Prostate gland (tissue), 2 donors: ENCODE measurements at places on chromosomes 12 and 14. TPM values are rescaled to one million over a fixed set of nuclear protein-coding genes. Genes with fewer than 3 reads are reported as not detected.

DNA sequence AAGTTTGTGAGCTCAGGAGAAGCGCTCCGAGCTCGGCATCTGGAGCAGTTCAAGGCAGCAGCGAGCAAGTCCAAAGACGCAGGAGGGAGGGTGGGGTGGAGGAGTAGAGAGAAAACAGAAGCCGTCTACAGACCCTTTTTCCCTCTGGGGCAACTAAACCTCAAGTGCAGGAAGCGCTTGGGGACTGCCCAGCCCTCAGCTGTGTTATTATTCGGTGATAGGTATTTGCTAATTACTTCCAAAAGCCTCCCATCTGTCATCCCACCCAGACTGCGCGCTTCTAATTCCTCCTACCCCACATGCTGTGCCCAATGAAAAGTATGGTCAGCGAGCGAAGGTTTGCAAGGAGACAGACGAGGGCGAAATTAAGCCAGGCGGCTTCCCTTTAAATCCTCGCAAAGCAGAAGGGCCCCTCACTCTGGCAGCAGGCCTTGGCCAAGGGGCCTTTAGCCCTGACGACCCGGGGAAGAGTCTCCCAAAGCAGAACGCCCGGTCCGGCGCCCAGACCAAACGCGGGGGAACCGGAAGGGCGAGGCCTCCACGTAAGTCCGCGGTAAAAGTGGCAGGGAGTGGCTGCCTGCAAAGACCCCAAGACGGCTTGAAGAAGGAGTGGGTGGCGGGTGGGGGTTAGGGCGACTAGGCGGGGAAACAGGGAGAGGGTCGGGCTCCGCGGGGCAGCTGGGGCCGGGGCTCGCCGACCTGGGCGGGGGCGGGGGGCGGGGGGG is 507 bp upstream of the CD9 start:
- H3K27me3 ChIP-seq = no peaks in the 10 kb centered on the region
- DNase-seq = peak; percentile 64
- H3K27ac ChIP-seq = peak overlapping the region; percentile 98
- peaks cover 44% of the 10 kb centered on the region for H3K4me1 ChIP-seq

DNA sequence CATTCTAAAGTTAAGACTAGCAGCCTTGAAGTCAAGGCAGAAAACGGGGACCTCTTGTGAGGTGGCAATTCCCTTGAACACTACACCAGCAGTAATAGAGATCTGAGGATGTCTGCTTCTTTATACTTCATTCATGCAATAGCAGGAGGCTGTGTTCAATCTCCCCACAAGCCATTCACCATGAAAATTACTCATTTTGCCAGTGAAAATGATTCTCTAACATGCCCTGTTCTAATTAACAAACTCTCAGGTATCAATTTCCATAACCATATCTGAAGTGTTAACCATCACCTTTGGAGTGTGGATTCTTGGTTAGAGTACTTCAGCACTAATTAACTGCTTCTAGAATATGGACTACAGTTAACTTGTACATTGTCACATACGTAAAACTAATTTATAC is 3.4 kb upstream of the GLIPR1 start:
- no peak overlapping the region for H3K27ac ChIP-seq
- H3K27me3 ChIP-seq = no peaks in the 10 kb centered on the region
- DNase-seq = no peak
- H3K4me3 ChIP-seq = no peak overlapping the region
- H3K36me3 ChIP-seq = no peaks in the 10 kb centered on the region

GRCh38 chr12:6106218-6106617 is 18.3 kb downstream of the VWF start:
- H3K27ac ChIP-seq = no peak overlapping the region
- H3K4me1 ChIP-seq = no peaks in the 10 kb centered on the region
- DNase-seq = no peak
- H3K27me3 ChIP-seq = no peaks in the 10 kb centered on the region
- no peak overlapping the region for H3K4me3 ChIP-seq

- H3K36me3 ChIP-seq = no peaks in the 10 kb centered on the region
- no peak for DNase-seq
- H3K27ac ChIP-seq = no peak overlapping the region
Observed at GRCh38 chr14:47447076-47447475, 228.3 kb downstream of the MDGA2 start.

DNA sequence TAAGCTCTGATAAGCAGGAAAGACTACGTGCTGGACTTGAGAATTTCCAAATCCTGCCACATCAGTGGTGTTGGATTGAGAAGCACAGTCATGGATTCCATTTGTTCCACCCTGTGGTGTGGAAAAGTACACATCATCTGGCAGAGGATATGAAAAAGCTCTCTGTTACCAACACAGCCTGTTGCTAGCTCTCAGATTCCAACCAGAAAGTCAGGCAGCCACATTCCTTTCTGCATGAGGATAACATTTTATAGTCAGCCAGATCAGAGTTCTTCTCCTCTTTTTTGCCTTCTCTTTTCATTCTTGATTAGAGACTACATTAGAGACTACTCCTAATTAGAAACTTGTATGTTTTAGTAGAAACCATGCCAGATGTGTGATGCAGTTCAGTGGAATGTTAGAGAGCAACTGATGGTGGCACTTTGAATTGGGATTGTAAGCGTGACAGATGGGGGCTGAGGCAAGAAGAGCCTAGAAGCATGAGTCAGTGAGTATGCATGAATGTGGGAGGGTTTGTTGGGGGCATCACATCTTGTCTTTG is 61.2 kb upstream of the STXBP6 start:
- H3K4me3 ChIP-seq = no peak overlapping the region
- no peak overlapping the region for H3K27ac ChIP-seq
- no peaks in the 10 kb centered on the region for H3K27me3 ChIP-seq
- no peaks in the 10 kb centered on the region for H3K36me3 ChIP-seq
- no peaks in the 10 kb centered on the region for H3K4me1 ChIP-seq

DNA sequence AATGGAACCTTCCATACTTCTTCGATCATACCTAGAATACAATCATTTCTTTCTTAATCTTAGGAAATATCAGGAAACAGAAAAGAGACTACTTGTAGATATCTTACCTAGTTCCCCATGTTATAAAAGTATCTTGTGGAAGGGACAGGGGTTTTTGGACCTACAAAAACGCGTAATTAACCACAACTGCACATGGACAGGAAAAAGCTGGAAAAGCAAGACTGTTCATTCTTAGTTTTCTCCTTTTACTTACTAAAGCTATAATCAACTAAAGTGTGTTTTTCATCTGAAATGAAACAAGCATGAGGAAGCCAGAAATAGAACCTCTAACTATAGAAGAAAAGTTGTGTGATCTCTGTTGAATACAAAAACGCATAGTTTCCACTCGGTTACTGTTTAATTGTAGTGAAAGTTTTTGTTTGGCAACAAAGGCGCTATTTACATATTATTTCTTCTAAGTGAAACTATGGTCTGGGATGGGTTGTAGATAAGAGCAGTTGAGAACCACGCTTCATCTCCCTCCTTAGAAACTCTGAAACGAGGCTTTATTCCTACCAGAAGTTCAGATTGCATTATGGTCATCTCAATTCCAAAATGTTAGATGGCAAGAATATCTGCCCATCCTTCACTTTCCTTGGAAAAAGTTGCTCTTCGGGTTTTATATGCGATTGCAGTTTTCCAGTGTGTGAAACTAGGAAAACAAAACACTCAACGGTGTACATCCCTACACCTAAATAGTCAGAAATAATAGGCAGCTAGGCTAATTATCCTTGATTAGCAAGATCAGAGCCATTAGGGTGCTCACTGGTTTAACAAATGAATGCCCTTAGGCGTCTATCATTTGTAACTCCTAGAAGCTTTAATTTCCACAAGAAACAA is 1.1 kb downstream of the BCAT1 start:
- H3K27me3 ChIP-seq = no peaks in the 10 kb centered on the region
- no peak for DNase-seq
- H3K4me1 ChIP-seq = no peaks in the 10 kb centered on the region
- no peak overlapping the region for H3K27ac ChIP-seq
- H3K36me3 ChIP-seq = no peaks in the 10 kb centered on the region

The BCL11B gene
- total RNA-seq = 5.4 TPM

DNA sequence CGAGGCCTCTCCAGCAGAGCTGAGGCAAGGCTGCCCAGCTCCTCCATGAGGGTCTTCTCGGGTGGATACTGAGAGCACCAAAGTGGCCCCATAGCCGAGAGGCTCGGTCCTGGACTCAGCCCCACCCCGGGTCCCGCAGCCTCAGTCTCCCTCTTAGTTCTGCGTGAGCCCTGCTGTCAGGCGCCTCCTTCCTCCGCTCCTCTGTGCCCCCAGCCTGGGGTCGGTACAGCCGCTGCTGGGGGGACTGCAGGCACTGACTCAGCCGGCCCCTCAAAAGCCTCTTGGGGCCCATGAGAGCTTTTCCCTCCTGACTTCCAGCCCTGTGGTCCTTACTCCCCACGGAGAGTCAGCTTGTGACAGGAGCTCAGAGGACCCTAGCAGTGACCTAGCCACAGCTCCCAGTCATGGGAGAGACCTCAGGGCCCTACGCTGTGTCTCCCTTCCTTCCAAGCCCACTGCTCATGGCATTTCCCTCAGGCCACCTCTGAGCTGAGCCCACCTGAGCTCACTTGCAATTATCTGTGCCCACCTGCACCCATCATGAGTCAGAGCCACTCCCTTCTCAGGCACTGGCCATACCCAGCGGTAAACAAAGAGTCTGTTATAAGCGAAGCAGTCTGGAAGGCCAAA is 295.0 kb upstream of the RTL1 start:
- no peaks in the 10 kb centered on the region for H3K27me3 ChIP-seq
- H3K4me1 ChIP-seq = no peaks in the 10 kb centered on the region
- H3K27ac ChIP-seq = no peak overlapping the region
- no peak overlapping the region for H3K4me3 ChIP-seq
- no peaks in the 10 kb centered on the region for H3K36me3 ChIP-seq

- DNase-seq = no peak
- no peaks in the 10 kb centered on the region for H3K27me3 ChIP-seq
- H3K4me1 ChIP-seq = no peaks in the 10 kb centered on the region
- H3K27ac ChIP-seq = no peak overlapping the region
- no peaks in the 10 kb centered on the region for H3K36me3 ChIP-seq
Observed at GRCh38 chr12:48053122-48053521, 48.8 kb upstream of the COL2A1 start.

DNA sequence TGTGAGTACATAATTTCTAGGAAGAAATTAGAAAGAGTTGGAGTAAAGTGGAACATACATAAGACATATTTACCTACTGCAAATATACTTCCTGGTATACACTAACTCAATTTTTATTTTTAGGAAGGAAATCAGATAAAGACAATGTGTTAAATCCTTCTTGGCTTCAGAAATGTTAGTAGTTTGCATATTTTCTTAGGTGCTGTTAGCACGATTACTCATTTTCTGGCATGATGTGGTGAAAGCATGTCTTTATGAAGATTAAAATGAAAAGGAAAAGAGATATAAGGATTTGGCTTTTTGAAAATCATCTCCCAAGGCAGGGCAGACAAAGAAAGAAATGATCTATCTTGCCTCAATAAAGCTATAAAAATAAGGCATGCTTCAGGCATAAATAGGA is 287.6 kb upstream of the E2F7 start:
- no peak for DNase-seq
- no peaks in the 10 kb centered on the region for H3K4me1 ChIP-seq
- no peaks in the 10 kb centered on the region for H3K36me3 ChIP-seq
- no peak overlapping the region for H3K4me3 ChIP-seq
- no peak overlapping the region for H3K27ac ChIP-seq

The ETV6 gene
- 26.7 TPM for total RNA-seq

The GDF3 gene
- not detected for total RNA-seq

DNA sequence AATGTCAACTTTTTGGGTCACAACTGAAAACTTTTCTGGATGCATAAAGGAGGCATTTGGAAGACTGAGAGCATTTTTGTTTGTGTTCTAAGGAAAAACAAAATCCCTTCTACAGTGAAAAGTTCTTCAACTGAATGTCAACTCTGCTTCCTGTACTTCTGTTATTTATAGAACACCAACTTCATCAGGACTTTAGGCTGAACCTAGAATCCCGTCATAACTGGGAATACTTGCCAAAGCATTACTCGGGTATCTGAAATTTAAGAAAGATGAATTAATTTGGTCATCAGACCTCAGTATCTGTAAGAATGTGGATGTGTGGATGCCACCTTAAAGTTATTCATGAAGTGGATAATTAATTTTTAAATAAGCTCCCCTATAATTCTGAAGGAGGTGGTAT is 73.2 kb downstream of the FERMT2 start:
- DNase-seq = no peak
- H3K36me3 ChIP-seq = no peaks in the 10 kb centered on the region
- H3K4me1 ChIP-seq = no peaks in the 10 kb centered on the region
- H3K27ac ChIP-seq = no peak overlapping the region
- H3K27me3 ChIP-seq = no peaks in the 10 kb centered on the region

- no peaks in the 10 kb centered on the region for H3K27me3 ChIP-seq
- H3K36me3 ChIP-seq = no peaks in the 10 kb centered on the region
- H3K4me3 ChIP-seq = no peak overlapping the region
- H3K27ac ChIP-seq = no peak overlapping the region
- DNase-seq = no peak
Observed at GRCh38 chr12:76226397-76226796, 121.8 kb downstream of the BBS10 start.

- no peak overlapping the region for H3K4me3 ChIP-seq
- no peaks in the 10 kb centered on the region for H3K36me3 ChIP-seq
- no peak overlapping the region for H3K27ac ChIP-seq
- DNase-seq = no peak
Observed at GRCh38 chr12:116370004-116370404, 92.5 kb upstream of the MED13L start.

The TAS2R8 gene
- not detected for total RNA-seq

- H3K36me3 ChIP-seq = no peaks in the 10 kb centered on the region
- H3K4me3 ChIP-seq = no peak overlapping the region
- H3K27me3 ChIP-seq = no peaks in the 10 kb centered on the region
- no peaks in the 10 kb centered on the region for H3K4me1 ChIP-seq
Observed at GRCh38 chr14:105851716-105852377, 325.5 kb downstream of the TMEM121 start.

DNA sequence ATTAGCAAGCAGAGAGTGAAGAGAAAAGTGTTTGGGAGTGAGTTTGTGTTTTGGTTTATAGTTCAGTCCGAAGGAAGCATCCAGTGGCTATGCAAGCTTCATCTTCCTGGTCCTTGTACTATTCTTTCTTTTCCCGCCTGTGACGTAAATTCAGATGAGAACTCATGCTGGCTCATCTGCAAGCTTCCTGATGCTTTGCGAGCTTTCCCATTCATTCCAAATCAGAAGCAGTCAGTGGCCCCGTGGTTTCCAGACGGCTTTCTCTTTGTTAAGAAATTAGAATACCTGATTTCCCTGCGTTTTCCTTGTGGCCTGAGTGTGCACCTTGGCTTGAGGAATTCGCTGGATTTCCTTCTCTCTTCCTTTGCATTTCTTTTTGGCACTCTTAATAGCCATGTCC is 89.5 kb downstream of the TESC start:
- no peak overlapping the region for H3K27ac ChIP-seq
- no peak overlapping the region for H3K4me3 ChIP-seq
- H3K27me3 ChIP-seq = no peaks in the 10 kb centered on the region
- no peak for DNase-seq

GRCh38 chr14:105028251-105028927 is 7.5 kb upstream of the CDCA4 start:
- H3K36me3 ChIP-seq = no peaks in the 10 kb centered on the region
- H3K27me3 ChIP-seq = no peaks in the 10 kb centered on the region
- no peak overlapping the region for H3K27ac ChIP-seq
- no peaks in the 10 kb centered on the region for H3K4me1 ChIP-seq
- no peak overlapping the region for H3K4me3 ChIP-seq
- DNase-seq = no peak

GRCh38 chr12:109768901-109769670 is 55.5 kb downstream of the FAM222A start:
- no peak for DNase-seq
- H3K27me3 ChIP-seq = no peaks in the 10 kb centered on the region
- H3K4me1 ChIP-seq = no peaks in the 10 kb centered on the region
- H3K4me3 ChIP-seq = no peak overlapping the region
- no peaks in the 10 kb centered on the region for H3K36me3 ChIP-seq
